ENCODE measurements at places on chromosomes 6 and 20.

- no peak for DNase-seq
Measured at GRCh38 chr6:22134308-22134707, 162.5 kb downstream of the PRL start.

DNA sequence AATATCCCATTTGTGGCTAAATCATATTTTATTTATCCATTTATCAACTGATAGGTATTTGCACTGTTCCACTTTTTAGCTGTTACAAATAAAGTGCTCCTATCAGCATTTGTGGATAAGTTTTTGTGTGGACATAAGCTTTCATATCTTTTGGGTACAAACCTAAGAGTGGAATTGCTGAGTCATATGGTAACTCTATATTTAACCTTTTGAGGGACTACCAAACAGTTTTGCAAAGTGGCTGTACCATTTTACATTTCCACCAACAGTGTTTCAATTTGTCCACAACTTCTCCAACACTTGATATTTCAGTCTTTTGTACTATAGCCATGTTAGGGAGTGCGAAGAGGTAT, 23.6 kb upstream of the ECHDC1 start:
- no peak for DNase-seq

- DNase-seq = no peak
Measured at GRCh38 chr6:101935732-101936131, 542.2 kb downstream of the GRIK2 start.

DNA sequence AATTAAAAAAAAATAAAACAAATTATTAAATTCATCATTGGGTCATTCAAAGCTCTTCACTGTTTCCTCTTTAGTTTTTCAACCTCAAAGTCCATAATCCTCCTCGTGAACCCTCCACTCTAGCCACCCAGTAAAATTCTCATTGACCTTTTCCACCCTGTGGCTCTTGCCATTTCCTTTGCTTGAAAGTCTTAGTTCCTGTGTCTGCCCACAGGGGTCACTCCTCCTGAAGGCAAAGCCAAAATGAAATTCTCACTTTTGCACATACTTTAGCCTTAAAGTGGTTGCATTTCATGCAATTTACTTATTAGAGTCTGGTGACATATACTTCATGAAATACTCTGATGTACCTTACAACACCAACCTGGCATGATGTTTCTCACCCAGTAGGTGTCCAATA, 263.7 kb downstream of the BMP2 start:
- DNase-seq = no peak

DNA sequence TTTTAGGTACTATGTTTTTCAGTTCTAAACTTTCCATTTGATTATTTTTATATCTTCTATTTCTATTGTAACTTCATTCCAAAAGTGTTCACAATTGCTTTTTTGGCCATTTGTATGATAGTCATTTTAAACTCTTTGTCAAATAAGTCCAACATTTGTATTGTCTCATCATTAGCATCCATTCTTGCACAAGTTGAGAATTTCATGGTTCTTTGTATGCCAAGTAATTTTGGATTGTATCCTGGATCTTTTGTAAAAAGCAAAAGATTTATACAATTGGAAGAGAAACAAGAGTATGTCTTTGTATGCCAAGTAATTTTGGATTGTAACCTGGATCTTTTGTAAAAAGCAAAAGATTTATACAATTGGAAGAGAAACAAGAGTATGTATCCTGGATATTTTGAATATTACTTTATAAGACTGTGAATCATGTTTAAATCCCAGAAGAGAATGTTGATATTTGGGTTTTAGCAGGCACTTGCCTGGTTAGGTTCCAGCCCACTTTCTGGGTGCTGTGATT, 36.9 kb upstream of the NT5E start:
- DNase-seq = no peak

- no peak for DNase-seq
Measured at GRCh38 chr6:29653452-29654038, 3.3 kb upstream of the MOG start.

- DNase-seq = peak; percentile 24
Measured at GRCh38 chr6:47414423-47415167, 63.0 kb upstream of the CD2AP start.

- DNase-seq = no peak
Measured at GRCh38 chr20:4667371-4667773, 54.3 kb upstream of the PRND start.

DNA sequence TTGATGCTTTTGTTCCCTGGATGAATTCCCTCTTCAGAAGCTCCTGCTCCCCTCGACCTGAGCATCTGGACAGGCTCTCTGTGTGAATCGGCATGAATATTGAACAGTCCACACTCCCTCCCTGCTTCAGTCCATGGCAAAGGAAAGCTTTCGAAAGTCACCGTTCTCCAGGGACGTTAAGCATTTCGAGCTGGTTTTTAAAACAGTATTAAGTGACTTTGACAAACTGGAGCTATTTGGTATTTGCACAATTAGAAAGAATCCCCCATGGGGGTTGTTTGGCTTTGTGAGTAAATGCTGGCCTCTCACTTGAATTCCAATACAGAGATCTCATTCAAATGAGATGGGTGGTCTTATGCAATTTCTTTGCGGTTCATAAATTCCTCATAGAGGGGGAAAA, 85.3 kb upstream of the TIAM2 start:
- DNase-seq = no peak

DNA sequence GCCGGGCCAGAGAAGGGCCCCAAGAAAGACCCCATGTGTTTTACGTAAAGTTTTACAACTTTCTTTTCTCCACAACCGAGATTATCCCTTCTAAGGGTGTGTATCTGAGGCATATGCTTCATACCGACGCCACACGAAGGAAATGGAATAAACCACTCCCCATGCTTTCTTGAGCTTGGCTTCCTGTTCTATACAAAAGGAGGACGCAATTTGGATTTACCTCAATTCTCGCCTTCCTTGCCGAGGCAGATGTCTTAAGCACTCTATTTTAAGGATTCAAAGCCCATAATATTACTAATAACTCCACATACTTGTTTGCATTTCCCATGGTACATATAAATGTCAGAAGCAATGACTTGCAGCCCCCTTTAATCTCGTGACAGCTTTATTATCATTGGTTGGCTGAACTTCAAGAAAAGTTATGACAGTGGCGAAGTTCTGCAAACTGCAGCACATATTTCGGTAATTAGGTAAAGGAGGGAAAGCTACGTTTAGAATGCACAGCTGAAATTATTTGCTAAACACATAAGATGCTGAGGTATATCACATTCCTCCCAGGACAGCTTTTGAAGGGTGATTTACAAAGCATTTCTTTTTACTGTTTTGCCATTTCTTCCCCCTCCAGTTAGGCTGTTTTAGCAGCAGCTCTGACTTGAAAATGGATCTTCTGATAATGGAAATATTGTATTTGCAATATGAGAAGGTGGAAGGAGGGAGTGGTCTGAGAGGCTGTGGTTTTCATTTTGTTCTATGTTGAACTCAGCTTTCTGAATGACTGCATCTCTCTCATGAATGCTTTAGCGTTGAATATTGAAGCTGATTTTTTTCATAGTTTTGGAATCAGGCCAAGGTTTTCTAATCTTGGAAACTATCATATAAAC, 330.5 kb downstream of the EPHA7 start:
- no peak for DNase-seq

- no peak for DNase-seq
Measured at GRCh38 chr6:48615041-48615440, 504.0 kb upstream of the PTCHD4 start.

GRCh38 chr20:967796-968742, 34.0 kb downstream of the RSPO4 start:
- no peak for DNase-seq

DNA sequence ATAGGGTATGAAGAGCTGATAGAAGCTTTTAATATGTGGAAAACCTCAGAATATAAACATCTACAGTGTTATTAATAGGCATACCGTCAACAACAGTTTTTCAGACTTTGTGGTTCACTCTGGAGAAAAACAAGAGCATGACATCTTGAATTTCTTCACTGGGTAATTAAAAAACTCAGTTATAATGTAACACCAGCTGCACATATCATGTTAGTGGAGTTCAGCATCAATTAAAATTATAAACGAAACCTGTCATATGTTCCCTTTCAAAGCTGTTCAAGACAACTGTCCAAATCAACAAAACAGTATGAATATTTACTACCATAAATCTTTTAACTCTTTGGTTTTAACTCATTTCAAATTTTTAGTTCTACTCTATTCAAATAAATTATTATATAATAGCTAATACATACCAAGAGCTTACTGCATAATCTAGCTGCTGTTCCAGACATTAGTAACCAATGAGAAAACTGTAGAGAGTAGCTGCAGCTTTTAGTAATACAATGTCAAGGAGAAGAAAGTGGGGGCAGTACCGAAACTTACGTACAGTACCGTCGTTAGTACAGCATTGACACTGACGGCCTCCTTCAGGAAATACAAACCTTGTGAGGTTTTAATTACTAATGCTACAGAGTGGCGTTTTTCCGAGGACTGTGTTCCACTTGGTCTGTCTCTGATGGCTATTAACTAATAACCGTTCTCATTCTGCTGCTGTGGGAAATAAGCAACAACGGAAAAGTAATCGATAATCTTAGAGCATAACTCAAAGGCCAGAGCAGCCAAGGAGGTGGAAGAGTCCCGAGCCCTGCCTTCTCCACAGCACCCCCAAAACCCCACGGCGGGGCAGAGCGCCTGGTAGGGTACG, 532 bp upstream of the PM20D2 start:
- DNase-seq = no peak

- DNase-seq = no peak
Measured at GRCh38 chr6:29792123-29793035, 35.2 kb upstream of the HLA-G start.

DNA sequence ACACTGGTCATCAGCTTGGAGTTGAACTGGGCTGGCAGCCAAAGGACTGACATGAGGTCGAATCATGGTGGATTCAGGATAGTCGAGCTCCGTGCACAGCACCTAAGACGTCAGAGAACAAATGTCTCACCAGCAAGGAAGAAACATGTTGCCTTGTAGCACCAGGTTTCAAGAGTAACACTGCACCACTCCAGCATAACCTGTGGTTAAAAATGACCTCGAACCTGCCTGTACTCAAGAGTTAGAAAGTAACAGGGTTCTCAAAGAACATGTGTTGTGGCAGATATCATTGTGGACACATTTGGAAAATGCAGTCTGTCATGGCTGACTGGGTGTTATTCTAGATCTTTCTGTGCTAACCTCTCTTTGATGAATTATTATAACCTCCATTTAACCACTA, 511.6 kb downstream of the CDH26 start:
- DNase-seq = no peak

- DNase-seq = no peak
Measured at GRCh38 chr6:21666201-21666691, 72.7 kb downstream of the SOX4 start.

GRCh38 chr6:13487122-13488014, at the start of gene GFOD1:
GFOD1 (minus strand) TSS chr6:13487600; CDS start chr6:13486890, 710 bp downstream.
- DNase-seq = no peak

GRCh38 chr6:56292505-56293181, 45.3 kb upstream of the COL21A1 start:
- peak; percentile 34 for DNase-seq

DNA sequence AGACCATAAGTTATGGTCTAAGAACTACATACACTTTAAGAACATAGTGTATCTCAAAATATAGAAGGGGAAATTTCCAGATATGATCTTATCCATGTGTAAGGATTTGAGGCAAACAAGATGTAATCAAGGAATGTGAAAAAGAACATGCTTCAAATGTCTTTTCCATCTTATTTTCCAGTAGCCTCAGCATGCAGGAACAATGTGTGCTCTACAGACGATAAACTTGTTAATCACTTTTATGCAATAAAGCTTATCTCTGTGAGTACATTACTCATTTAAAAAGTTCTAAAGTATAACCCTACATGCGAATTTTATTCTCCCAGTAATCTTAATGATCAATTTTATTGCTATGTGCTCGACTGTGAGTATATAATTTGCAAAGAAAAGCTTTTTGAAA, 185.2 kb downstream of the ALDH8A1 start:
- DNase-seq = no peak

- no peak for DNase-seq
Measured at GRCh38 chr6:105936972-105937371, 149.2 kb upstream of the PRDM1 start.

DNA sequence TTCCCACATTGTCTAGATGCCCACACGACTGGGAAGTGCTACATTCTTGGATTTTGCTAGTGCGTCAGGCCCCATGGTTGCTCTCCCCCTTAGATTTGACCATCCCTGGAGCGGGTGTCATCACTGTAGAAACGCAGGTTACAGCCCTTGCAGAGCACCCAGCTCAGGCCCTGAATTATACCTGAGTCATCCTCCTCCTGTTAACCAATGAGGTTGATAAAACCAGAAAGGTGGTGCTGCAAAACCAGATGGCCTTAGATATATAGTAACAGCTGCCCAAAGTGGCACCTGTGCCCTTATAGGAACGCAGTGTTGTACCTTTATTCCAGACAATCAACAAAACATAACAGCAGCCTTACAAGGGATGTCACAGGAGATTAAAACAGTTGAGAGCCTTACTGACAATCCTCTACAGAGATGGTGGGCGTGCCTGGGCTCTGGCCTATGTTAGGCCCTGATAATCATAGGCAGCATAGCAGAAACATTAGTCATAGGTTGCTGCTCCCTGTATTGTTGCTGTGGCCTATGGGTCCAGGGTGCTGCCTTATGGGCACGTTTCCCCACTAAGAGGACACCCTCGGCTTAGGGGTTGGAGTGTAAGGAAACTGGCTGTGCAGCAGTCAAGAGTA, 33.6 kb upstream of the HSF2 start:
- no peak for DNase-seq

- no peak for DNase-seq
Measured at GRCh38 chr20:23042270-23042669, 7.2 kb downstream of the SSTR4 start.

DNA sequence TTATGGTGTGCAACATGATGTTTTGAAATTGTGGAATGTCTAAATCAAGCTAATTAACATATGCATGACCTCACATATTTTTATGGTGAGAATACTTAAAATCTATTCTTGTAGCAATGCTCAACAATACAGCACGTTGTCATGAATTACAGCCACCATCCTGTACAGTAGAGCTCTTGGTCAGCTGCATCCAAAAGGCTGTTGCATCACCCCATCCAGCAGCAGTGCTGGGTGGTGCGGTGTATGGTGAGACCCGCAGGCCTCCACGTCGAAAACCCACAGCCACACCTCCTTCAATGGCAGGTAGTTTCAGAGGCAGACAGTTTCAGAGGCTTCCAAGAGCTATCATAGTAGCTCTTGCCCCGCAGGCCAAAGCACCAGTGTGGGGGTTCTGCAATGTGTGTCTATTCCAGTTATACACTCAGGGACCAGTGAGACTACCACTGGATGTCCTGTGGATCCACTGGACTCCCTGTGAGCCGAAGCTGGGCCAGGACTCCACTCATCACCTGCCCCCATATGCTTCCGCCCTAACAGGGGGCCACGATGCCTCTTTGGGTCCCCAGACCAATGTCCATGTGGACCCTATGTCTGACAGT, 23.4 kb downstream of the PACSIN1 start:
- peak; percentile 5 for DNase-seq

Data from HS-5 (cell line).